ENCODE measurements at places on chromosomes 4 and X. TPM values are rescaled to one million over a fixed set of nuclear protein-coding genes. Genes with fewer than 3 reads are reported as not detected.
A peak's percentile ranks its signal among the peaks of the same experiment; 100 is the strongest.

- no peaks in the 10 kb centered on the region for H3K4me1 ChIP-seq
- no peaks in the 10 kb centered on the region for H3K27me3 ChIP-seq
- no peak overlapping the region for H3K27ac ChIP-seq
- no peak overlapping the region for H3K4me3 ChIP-seq
Measured at GRCh38 chr4:34935739-34936138, 1308.6 kb downstream of the ARAP2 start.

DNA sequence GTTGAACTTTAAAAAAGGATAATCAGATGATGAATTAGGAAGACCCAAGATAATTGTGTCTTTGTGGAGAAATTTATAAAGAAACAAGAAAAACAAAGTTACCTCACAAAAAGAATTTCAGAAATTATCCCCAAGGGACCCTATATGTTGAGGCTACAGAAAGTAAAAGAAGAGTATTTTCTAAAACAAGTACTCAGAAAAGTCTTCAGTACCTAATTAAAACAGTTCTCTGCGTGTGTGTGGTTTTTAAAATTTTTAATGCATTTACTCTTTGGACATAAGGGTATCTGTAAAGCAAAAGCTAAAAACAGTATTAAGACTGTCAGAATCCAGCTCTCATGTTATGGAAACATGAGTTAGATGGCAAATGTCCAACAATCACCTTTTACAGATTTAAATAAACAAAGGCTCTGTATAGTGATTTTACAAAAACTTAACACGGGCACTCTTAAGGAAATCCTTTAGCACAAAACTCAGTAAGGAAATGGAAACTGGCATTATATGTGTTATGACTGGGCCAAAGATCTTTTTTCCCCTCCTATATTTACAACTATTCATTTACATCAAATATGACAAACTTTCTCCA, 187.5 kb downstream of the NSUN7 start:
- H3K27ac ChIP-seq, result no peak overlapping the region
- DNase-seq, result no peak
- no peaks in the 10 kb centered on the region for H3K4me1 ChIP-seq
- peaks cover 13% of the 10 kb centered on the region for H3K27me3 ChIP-seq
- no peaks in the 10 kb centered on the region for H3K36me3 ChIP-seq

- H3K27me3 ChIP-seq, result peaks cover 40% of the 10 kb centered on the region
- peak overlapping the region; percentile 94 for H3K27ac ChIP-seq
- peaks cover 55% of the 10 kb centered on the region for H3K4me1 ChIP-seq
Measured at GRCh38 chr4:3302173-3302785, 9.5 kb downstream of the RGS12 start.

DNA sequence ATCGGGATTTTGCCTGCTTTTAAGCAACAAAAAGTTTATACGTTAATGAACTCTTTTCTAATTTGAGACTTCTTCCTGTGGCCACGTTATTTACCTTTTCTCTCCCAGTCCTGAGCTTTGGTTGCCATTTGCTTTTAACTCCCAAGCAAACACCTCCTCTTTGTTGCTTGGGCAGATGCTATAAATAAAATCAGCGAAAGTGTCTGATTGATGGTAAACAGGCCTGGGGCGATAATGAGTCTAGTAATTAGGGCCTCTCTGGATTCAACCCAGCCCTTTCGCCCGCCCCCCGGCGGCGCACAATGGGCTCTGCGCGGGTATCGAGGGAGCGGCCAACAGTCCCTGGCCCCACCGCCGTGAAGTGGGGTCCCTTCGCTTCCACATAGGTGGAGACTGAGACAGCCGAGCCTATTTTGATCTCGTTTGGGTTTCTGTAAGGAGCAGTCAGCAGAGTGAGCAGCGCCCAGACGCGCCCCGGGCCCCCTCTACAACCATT, 790 bp downstream of the CLGN start:
- no peak for DNase-seq
- peaks cover 10% of the 10 kb centered on the region for H3K4me1 ChIP-seq
- no peak overlapping the region for H3K27ac ChIP-seq
- peak overlapping the region; percentile 70 for H3K4me3 ChIP-seq
- peaks cover 64% of the 10 kb centered on the region for H3K27me3 ChIP-seq

- peak overlapping the region; percentile 31 for H3K4me3 ChIP-seq
- peaks cover 78% of the 10 kb centered on the region for H3K4me1 ChIP-seq
- H3K36me3 ChIP-seq, result peaks cover 39% of the 10 kb centered on the region
- peak; percentile 47 for DNase-seq
Measured at GRCh38 chr4:15771216-15772058, 6.7 kb upstream of the CD38 start.

DNA sequence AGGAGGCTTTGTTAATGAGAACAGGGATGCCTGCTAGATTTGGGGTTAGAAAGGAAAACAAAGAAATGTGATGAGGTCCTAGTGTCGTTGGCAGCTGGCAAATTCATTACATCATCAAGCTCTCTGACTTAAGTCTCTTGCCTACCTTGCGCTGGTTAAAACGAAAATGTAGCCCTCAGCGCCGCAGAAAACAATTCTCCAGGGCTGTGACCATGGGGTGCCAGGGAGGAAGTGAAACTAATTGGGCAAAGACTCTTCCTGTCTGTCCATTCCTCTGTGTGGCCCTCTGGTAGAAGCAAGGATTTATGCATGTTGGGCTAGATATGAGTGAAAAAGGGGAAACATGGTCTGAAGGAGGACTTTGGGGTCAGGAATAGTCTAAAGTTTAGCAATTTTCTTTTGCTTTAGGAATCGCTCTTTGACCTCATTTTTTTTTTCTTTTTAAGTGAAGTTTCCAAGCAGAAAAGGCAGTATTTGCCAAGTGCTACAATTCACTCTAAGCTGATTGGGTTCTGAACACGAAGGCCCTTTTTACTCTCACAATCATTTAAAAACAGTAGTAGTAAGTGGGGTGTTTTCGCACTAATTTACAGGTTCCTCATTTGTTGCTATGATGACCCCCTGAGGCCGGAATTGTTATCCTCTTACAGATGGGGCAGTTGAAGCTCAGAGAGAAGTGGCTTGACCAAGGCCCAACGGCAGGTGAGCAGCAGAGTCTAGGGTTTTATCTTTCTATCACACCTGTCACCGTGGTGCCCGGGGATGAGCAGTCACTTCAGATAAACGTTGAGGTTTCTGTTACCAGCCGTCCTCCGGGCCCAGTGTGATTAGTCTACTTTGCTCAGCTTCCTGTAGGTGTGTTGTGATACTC, 27.3 kb upstream of the CHRNA9 start:
- no peaks in the 10 kb centered on the region for H3K27me3 ChIP-seq
- DNase-seq, result peak; percentile 77
- H3K36me3 ChIP-seq, result peaks cover 19% of the 10 kb centered on the region
- peak overlapping the region; percentile 99 for H3K27ac ChIP-seq
- peak overlapping the region; percentile 69 for H3K4me3 ChIP-seq
- peaks cover 90% of the 10 kb centered on the region for H3K4me1 ChIP-seq

- H3K27ac ChIP-seq, result no peak overlapping the region
- no peaks in the 10 kb centered on the region for H3K36me3 ChIP-seq
- H3K4me1 ChIP-seq, result no peaks in the 10 kb centered on the region
- no peak overlapping the region for H3K4me3 ChIP-seq
- no peaks in the 10 kb centered on the region for H3K27me3 ChIP-seq
Measured at GRCh38 chr4:87327136-87327535, 4.5 kb upstream of the HSD17B13 start.

- H3K36me3 ChIP-seq, result no peaks in the 10 kb centered on the region
- no peaks in the 10 kb centered on the region for H3K4me1 ChIP-seq
- H3K4me3 ChIP-seq, result no peak overlapping the region
- H3K27me3 ChIP-seq, result no peaks in the 10 kb centered on the region
Measured at GRCh38 chrX:155745792-155746191, 133.0 kb upstream of the TMLHE start.

GRCh38 chr4:79181190-79181589, 144.7 kb downstream of the NAA11 start:
- H3K36me3 ChIP-seq, result no peaks in the 10 kb centered on the region
- no peak overlapping the region for H3K4me3 ChIP-seq
- DNase-seq, result no peak
- no peaks in the 10 kb centered on the region for H3K4me1 ChIP-seq
- H3K27ac ChIP-seq, result no peak overlapping the region

- H3K36me3 ChIP-seq, result no peaks in the 10 kb centered on the region
- H3K4me3 ChIP-seq, result no peak overlapping the region
- no peaks in the 10 kb centered on the region for H3K27me3 ChIP-seq
- no peaks in the 10 kb centered on the region for H3K4me1 ChIP-seq
- H3K27ac ChIP-seq, result no peak overlapping the region
Measured at GRCh38 chr4:148773313-148773712, 331.1 kb upstream of the NR3C2 start.

GRCh38 chr4:80809039-80809729, 221.3 kb upstream of the BMP3 start:
- DNase-seq, result no peak
- H3K36me3 ChIP-seq, result no peaks in the 10 kb centered on the region
- no peak overlapping the region for H3K27ac ChIP-seq
- no peak overlapping the region for H3K4me3 ChIP-seq
- no peaks in the 10 kb centered on the region for H3K4me1 ChIP-seq

DNA sequence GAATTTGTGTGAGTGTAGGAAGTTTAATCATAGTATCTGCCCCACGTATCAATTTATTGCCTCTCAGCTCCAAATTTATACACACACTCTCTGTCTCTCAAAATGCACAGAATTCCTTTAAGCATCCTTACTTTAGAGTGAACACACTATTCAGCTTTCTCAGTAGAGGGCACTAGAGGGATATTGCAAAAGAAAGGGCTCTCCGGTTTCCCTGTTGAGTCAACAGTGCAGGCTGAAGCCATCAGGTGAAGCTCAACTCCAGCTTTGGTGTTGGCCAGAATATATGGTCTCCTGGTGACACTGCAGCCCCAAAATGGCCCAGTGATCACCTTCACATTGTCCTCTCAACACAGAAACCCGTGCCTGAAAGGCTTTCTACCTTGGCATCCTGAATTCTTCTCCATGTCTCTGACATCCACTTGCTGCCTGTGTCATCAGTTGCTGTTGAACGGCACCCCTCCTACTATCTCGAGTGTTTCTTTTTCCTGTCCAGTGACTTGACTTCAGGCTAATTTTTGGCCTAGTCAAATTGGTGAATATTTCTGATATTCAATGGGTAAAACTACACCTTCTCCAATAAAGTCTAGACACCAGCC, 670.5 kb downstream of the GABRG1 start:
- no peak overlapping the region for H3K27ac ChIP-seq
- no peak overlapping the region for H3K4me3 ChIP-seq
- DNase-seq, result no peak
- no peaks in the 10 kb centered on the region for H3K27me3 ChIP-seq

- H3K4me1 ChIP-seq, result peaks cover 4% of the 10 kb centered on the region
- H3K4me3 ChIP-seq, result no peak overlapping the region
- no peaks in the 10 kb centered on the region for H3K27me3 ChIP-seq
- no peak for DNase-seq
- H3K27ac ChIP-seq, result no peak overlapping the region
Measured at GRCh38 chr4:109708990-109709389, 5.7 kb upstream of the CASP6 start.

DNA sequence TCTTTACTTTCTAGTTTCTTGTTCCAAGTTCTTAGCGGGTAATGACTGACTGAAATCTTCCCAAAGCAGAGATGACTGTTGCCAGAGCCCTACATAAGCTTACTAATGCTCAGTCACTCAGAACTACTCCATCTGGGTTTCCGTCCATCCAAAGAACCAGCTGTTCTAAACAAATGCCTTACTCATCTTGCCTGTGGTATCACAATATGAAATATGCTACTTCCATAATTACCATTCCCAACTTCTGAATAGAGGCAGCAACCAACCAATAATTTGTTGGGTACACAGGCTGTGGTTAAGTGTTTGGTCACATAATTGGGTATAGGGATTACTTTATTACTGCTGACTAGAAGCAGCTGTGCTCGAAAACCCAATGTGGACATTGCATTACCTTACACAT, 930.2 kb upstream of the DIAPH2 start:
- H3K4me3 ChIP-seq, result no peak overlapping the region
- DNase-seq, result no peak
- H3K27me3 ChIP-seq, result no peaks in the 10 kb centered on the region
- no peak overlapping the region for H3K27ac ChIP-seq

DNA sequence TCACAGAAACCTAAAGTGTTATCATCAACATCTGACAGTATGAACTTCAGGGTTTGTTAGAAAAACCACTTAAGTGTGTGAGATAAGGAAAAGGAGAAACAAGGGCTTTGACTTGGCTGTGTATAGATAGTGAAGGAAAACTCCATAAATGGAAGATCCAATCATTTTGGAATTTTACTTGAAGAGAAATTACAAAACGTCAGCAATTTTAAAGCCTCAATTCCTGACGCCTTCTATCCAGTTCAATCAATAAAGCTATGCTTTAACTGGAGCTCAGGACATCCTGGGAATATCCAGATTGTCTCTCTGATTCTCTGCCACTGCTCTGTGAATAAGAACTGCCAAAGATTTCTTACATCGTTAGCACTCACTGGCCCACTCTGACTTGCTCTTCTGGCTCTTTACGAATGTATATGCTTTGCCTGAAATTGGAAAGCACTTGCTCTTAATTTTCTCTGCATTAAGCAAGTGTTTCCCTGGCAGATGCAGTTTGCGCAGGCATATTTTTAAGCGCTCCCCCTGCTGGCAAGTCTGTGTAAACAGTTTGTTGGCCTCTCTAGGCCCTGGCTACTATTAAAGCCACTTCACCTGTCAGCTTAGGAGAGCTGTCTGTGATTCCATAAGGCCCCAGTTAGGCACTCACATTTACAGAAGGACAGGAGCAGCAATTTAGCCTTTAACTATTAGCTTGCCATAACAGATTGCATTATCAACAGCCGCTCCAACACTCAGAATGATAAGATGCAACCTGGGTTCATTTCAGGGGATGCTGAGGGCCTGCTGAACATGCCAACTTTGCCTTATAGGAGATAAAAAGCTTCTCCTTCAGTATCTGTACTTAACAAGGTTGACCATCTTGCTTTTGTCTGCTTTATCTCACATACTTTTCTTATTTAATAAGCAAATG, 251.4 kb upstream of the DDX53 start:
- no peaks in the 10 kb centered on the region for H3K4me1 ChIP-seq
- no peaks in the 10 kb centered on the region for H3K27me3 ChIP-seq
- DNase-seq, result peak; percentile 43
- H3K27ac ChIP-seq, result no peak overlapping the region

DNA sequence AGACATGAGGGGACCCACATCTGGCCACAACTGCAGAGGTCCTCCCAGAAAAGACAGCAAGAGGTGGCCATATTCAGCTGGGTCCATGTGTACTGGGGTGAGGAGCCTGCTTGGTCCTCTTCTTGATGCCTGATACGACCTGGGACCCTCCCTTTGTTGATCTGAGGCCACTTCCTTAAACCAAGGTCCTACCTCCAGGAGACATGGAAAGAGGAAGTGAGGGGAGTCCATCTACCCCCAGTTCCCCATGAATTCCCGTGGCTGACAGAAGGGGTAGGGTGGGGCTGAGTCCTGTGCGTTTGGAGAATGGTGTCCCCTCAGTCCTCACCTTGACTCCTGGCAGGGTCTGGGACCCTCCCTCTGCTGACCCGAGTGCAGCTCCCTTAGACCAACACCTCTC, 2.1 kb downstream of the MAGEA10 start:
- no peaks in the 10 kb centered on the region for H3K27me3 ChIP-seq
- no peak overlapping the region for H3K4me3 ChIP-seq
- no peaks in the 10 kb centered on the region for H3K36me3 ChIP-seq
- DNase-seq, result no peak

- DNase-seq, result peak; percentile 9
- peaks cover 4% of the 10 kb centered on the region for H3K27me3 ChIP-seq
- H3K36me3 ChIP-seq, result no peaks in the 10 kb centered on the region
- H3K4me3 ChIP-seq, result no peak overlapping the region
- no peak overlapping the region for H3K27ac ChIP-seq
Measured at GRCh38 chr4:108861334-108861733, 98.5 kb upstream of the ETNPPL start.

Gene CXCL8
- 0.15 TPM for total RNA-seq

Gene FAM50A
- 54.3 TPM for total RNA-seq

Gene ADAMTS3
- not detected for total RNA-seq

Gene NSUN7
- total RNA-seq, result not detected

Gene BCORL1
- 4.5 TPM for total RNA-seq

Gene MYOZ2
- total RNA-seq, result not detected

Gene GSX2
- not detected for total RNA-seq

Gene SYP
- 2.5 TPM for total RNA-seq

Gene PRR32
- not detected for total RNA-seq

Gene PROM1
- not detected for total RNA-seq

Gene MAGED4
- 0.35 TPM for total RNA-seq

All from activated CD4-positive, alpha-beta T cell treated with anti-CD3 and anti-CD28 coated beads, Interleukin-2, amount 10 ng/mL, durations not matched to agents 7 days and 5 days (primary cell).